Activated gamma-delta T cell treated with Interleukin-2 at 50 U/mL for 16 hours (primary cell): ENCODE measurements at places on chromosomes 16 and 17.

GRCh38 chr17:6536053-6536452 lies 20.3 kb downstream of the PITPNM3 start:
- no peak for DNase-seq

DNA sequence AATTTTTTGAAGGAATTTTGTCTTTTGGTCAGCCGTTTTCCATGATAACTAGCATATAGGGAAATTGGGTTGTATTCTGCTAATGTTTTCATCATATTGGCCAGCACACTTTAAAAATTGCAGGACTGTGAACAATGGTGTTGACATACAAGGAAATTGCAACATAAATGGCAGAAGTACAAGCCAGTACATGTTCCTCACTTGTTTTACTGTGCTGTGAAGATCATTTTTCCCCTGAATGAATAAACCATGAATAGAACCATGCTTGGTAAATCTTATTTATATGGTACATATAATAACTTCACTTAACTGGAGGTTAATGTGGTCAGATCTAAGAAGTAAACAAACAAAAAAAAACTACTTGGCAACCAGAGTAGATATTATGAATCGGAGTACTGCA lies 22.8 kb downstream of the OMG start:
- DNase-seq: no peak

- DNase-seq: no peak
These were observed 141.4 kb downstream of the XYLT1 start for GRCh38 chr16:17329391-17329790.

DNA sequence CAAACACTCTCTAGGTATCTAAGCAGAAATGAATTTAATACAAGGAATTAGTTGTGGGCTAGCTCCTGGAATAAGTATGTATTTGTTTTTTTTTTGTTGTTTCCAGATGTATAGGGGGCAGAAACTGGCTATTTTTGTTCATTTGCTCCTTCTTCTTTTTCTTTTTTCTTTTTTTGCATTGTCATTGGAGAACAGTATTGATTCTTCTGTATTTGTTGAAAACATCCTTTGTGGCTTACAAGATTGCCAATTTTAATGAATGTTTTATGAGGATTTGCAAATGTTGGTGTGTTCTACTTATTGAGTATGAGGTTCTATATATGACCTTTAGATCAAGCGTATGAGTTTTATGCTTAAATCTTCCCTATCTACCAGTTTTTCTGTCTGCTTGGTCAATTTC lies 5.6 kb upstream of the PCTP start:
- no peak for DNase-seq

DNA sequence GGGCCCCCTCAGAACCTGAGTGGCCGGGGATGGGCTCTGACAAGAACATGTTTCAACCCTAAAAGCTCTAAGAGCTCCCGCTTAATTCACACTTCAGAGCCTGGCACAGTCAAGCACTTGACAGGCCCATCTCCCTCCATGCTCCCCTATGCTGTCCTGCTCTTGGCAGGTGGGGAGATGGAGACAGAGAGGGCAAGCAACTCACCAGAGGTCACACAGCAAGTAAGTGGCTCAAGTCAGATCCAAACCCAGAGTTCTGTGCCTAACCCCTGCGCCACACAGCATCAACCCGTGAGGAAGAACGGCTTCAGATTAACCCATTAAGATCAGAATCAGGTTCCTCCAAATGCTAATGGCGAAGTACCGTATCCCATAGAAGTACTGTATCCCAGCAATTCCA lies 36.4 kb downstream of the NECAB2 start:
- no peak for DNase-seq

DNA sequence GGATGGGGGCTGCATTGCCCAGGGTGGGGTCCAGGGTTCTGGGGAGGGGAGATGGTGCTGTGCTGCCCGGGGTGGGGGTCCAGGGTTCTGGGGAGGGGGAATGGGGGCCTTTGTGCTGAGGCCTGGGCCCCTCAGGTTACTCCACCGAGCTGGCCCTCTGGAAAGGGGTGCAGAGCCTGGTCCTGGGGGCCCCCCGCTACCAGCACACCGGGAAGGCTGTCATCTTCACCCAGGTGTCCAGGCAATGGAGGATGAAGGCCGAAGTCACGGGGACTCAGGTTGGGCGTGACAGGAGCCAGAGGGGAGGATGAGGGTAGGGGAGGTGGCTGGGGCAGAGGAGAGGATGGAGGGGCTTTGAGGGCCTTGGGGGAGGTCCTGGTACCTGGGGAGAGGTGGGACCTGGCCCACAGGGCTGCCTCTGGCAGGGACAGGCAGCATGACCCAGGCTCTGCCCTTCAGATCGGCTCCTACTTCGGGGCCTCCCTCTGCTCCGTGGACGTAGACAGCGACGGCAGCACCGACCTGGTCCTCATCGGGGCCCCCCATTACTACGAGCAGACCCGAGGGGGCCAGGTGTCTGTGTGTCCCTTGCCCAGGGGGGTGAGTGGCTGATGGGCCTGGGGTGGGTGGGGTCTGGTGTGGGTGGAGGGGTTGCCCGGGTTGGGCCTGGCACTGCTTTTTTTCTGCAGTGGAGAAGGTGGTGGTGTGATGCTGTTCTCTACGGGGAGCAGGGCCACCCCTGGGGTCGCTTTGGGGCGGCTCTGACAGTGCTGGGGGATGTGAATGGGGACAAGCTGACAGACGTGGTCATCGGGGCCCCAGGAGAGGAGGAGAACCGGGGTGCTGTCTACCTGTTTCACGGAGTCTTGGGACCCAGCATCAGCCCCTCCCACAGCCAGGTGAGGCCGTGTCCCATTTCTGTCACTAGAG lies 7.8 kb downstream of the ITGAX start:
- DNase-seq: no peak

DNA sequence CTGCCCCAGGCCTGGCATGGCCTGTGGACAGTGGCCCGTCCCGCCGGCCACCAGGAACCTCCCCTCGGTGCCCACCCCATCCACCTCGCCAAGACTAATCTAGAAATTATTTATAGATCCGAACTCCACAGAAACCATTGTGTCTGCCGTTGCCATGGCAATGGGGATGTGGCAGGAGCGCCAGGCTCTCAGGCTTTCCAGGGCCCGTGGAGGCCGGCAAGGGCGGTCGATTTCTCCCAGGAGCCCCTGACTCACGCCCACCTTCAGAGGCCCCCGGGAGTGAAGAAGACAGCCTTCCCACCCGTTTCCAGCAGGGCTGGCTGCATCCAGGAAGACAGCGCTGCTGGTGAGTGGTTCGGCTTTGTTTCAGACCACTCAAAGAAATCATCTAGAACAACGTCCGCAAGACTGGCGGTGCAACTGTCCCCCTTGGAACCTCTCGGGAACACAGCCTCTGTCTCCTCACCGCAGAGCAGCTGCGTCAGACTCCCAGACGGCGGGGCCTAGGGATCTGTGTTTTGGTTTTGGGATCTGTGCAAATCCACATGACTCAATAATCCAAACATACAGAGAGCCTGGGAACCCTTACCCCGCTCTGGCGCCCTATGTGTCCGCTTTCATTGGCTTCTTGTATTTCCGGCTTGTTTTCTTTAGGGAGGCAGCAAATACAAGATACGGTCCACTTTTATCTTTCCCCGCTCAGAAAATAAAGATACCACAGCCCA lies 48.5 kb upstream of the ZCCHC14 start:
- DNase-seq: no peak

GRCh38 chr17:1970843-1971384 lies 54.2 kb downstream of the RTN4RL1 start:
- no peak for DNase-seq
